ENCODE measurements at places on chromosomes 7 and 10. TPM values are rescaled to one million over a fixed set of nuclear protein-coding genes. Genes with fewer than 3 reads are reported as not detected.

- peak; percentile 83 for DNase-seq
Measured at GRCh38 chr7:44311561-44312495, 13.6 kb downstream of the CAMK2B start.

DNA sequence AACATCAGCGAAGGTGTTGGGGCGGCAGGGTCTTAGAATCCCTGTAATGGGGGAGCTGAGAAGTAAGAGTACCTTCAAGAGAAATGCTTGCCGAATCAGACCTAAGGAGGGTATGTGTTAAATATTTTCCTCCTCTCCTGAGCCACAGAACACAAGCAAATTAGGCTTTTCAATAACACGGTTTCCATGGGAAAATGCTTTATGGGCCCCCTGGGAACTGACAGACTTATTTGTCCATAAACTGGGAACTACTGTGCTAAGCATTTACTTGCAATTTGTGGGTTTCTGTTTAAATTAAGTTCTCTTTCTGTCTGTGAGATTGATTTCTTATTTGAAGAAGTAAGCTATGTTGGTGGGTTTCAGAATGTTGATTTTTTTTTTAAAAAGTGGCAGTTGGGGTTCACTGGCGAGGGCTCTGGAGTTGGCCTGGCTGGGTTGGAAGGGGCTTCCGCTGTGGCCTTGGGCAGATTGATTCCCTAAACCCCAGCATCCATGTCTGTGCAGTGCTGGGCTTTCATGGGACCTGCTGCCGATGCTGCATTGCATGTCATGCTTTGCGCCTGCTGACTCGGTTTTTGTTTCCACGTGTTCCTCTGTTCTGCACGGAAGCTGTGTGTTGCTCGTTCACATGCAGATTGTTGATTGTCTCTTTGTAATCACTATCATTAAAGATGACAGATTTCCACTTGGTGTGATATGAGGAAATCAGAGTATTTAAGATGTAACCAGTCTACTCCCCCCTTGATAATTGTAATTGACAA is 7.2 kb downstream of the RBM17 start:
- DNase-seq = no peak

DNA sequence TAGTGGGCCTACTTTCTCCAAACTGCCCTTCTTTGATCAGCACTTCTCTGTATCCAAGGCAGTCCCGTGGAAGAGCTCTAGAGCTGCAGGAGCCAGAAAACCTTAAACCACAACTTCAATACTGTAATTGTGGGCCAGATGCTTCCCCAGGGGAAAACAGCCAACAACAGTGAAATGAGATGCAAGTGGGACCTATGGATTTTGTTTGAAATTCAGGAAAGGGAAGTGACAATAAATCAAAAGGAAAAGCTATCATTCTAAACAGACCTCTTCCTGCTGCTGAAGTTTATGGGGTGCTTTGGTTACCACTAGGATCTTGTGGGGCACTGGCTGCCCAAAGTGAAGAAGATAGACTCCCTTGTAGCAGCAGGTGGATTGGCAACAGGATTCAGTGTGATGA is 1031.7 kb downstream of the LRMDA start:
- no peak for DNase-seq

DNA sequence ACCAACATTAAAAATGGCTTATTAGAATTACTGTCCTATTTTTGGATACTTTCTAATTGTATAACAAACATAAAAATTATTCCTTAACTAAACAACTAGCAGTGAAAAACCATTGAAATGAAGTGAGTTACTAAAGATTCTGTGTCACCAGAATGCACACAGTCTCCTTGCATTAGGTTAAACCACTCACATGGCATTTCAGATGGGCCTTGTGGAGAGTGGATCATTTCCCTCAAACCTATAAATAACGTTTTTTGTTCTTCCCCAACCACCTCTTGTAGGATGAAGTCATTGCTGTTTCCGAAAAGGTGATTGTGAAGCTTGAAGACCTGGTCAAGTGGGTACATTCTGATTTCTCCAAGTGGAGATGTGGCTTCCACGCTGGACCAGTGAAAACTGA is 38.4 kb downstream of the ARID5B start:
- no peak for DNase-seq

DNA sequence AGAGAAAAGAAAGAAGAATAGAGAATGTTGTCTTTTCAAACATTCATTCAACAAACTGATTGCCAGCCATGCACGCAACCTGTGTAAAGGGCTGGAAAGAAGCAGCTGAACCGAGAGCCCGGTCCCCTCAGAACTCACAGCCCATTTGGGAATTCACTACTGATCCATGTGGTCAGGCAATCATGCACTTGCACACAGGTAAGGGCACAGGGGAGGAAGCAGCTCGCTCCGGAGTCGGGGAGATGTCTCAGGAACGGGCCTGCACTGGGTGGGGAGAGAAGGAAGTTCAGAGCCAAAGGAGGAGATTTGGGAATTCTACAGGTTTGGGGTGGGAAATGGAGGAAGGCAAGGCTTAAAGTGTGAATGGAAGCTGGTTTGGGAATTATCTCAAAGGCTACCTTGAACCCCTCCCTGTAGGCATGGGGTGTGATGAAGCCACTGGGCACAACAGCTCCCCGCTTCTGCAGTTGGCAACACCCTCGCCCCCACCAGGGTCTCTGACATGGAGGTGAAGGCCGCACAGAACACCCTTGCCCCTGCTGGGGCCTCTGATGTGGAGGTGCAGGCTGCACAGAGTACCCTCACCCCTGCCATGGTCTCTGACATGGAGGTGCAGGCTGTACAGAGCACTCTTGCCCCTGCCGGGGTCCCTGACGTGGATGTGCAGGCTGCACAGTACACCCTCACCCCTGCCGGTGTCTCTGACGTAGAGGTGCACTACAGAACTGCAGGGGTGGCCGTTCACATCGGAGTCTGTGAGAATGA is 194.4 kb upstream of the RNF32 start:
- no peak for DNase-seq

- DNase-seq = peak; percentile 63
Measured at GRCh38 chr10:131560706-131561355, 249.3 kb upstream of the TCERG1L start.

- no peak for DNase-seq
Measured at GRCh38 chr10:3773460-3774017, 11.5 kb downstream of the KLF6 start.

DNA sequence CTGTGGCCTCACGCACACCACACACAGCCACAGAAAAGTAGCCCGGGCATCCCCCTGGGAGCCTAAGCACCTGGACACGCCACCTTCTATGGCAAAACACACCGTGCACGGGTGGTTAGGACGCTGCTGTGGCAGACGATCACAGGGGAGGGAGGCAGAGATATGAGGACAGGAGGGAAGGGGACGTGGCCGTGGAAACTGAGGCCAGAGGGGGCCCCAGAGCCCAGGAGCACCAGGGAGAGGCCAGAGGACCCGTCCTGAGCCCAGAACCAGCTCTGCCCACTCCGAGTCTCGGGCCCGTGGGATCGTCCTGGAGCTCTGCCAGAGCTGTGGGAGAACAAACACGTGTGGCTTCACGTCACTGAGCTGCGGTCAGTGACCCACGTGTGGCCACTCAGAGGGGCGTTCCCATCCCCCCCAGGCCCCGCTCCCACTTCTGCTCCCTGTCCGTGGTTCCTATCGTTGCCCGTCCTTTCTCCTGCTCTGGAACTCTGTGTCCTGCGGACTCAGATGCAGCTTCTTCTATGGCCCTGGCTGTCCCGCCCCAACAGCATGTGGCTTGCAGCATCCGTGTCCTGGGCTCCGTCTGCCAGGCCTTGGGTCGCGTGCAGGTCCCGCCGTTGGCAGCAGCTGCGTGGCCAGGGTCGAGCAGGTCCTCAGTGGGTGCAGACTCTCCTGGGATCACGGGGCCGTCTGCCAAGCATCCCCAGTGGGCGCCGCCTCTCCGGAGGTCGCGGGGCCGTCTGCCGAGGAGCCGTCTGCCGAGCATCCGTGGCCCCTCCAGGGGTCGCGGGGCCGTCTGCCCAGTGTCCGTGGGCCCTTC is 31.0 kb downstream of the GET4 start:
- no peak for DNase-seq

DNA sequence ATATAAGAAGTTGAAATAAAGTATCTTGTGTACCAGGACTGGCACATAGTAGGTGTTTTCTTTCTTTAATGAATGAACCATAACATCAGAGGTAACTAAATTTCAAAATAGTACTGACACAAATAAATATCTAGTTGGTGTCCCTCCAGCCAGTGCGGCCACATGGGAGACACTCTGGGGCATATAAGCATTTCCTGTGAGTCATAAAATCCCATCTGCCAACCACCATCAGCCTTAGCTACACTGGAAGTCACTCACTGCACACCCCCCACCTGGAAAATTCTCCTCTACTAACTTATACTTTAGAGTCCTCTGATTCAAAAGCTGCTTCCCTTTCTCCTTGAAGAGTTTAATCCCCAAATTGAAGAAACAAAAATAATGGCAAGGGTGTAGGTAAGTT is 32.5 kb downstream of the DYDC1 start:
- DNase-seq = no peak

GRCh38 chr10:71362141-71362540 is 34.6 kb upstream of the CDH23 start:
- no peak for DNase-seq

- no peak for DNase-seq
Measured at GRCh38 chr7:50265968-50266634, 38.4 kb upstream of the IKZF1 start.

DNA sequence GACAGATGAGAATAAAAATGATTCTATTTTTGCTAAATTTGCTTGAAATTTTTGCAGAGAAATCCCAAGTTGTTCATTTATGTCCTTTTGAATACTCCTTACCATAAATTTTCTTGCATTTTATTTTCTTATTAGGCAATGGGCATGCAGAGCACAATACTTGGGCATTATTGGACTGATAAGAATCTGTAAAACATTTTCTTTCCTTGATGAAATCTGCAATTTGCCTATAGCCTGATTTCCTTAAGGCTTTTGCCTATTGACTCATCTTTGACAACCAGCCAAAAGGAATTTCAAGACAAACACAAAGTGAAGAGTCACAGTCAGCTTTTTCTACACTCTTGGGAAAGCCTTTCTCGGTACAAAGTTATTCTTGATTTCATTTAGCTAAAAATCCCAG is 30.5 kb upstream of the GNAT3 start:
- DNase-seq = no peak

DNA sequence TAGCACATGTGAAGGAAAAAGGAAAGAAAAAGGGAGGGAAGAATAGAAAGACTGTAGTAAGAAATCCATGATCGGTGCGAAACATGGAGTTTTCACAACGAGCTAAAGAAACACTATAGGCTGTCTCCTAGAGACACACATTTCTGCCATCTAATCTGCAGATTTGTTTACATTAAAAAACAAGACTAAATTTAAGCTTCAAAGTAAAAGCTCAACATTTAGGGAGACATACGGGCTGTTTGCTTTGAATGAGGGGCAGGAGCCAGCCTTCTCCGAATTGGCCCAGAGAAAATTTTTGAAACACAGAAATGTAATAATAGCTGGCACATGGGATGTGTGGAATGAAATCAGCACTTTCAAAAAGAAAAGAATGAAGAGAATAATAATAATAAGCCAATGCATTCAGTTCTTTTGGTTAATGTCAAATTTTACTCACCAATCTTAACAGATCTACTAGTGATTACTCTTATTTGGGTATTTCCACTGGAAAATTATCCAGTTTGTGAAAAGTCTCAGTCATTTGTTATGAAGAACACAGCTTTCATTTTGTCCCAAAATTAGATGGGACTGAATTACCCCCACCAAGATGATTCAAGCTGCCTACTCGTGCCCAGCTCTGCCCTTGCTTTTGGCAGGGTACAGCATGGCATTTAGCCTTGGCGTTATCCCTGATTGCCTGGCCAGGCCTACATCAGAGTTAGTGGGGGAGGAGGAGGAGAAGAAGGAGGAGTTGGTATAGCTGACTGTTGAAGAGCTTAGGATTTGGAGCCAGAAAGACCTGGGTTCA is 47.1 kb downstream of the MTURN start:
- DNase-seq = no peak

DNA sequence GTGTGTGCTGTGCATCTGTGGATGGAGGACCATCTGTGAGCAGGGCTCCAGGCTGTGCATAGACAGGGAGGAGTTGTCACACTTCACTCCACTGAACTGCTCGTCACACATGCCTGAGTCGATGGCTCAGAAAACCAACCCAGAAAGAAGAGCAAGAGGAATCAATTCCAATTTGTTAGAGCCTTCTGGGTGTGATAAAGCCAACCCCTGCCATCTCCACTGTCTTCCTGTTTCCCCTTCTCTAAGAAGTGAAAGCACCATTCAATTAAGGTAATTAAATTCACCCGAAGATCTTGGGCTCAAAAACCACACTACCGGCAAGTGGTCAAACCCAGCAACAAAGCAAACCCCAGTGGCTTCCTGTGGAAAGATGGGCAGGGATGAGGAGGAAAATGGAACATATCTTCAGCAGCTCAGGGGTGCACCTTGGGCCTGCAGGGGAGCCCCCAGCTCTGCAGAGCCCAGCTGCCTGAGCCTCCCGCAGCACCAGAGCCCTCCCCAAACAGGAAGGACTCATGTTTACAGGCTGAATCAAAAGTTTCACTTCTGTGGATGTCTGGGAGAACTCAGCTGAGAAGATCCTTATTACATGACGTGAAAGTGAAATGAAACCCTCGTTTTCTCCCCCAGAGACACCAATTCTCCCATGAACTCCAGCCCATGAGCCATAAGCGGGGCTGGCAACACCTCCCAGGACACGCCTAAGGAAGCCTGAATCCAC is 10.9 kb downstream of the C10orf71 start:
- DNase-seq = no peak

- no peak for DNase-seq
Measured at GRCh38 chr7:818031-818699, 14.1 kb upstream of the SUN1 start.

DNA sequence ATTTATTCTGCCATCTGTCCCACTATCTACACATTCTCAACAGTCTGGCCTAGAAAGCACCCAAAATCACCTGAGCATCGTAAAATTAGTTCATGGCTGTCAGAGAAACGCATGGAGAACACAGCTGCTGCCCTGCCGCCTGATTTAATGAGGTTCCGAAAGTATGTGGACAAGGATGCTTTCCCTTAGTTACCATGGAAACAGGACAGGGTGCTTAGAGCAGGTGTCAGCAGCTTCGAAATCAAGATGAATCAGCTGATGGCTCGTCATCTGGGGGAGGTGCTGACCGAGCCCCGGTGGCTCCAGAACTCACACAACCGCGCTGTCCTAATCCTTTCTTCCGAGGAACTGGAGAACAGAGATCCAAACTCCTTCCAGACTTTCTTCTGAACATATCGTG is 151.5 kb downstream of the TEX36 start:
- peak; percentile 30 for DNase-seq

DNA sequence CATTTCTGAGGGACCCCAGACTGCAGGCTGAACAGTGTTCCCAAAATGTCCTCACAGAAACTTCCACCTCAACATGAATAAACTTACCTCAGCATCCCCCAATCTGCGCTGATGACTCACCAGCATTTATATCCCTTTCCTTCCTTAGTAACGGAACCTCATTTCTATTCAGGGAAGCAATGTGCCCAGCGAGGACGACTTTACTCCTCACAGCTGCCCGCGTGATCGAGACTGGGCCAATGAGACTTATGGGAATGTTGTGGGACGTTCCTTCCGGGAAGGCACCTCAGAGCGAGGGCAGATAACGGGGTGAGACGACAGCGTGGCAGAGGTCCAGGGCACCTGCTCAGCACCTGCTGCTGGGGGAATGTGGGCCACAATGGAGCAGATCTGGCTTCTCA is 73.1 kb upstream of the CAMK2B start:
- peak; percentile 17 for DNase-seq

The OGDHL gene
- 1.7 TPM for total RNA-seq

The UPK3B gene
- 1.5 TPM for total RNA-seq

The WNT8B gene
- not detected for total RNA-seq

The AKR1E2 gene
- 1.7 TPM for total RNA-seq

The SPDYE8 gene
- not detected for total RNA-seq

The GARIN1A gene
- 3.9 TPM for total RNA-seq

The CFAP69 gene
- 1.1 TPM for total RNA-seq

The UTF1 gene
- not detected for total RNA-seq

The FAM149B1 gene
- total RNA-seq = 21.4 TPM

Data from osteocyte (in vitro differentiated cells).